HTR-8/SVneo (cell line): ENCODE measurements at places on chromosomes 12 and 14.

DNA sequence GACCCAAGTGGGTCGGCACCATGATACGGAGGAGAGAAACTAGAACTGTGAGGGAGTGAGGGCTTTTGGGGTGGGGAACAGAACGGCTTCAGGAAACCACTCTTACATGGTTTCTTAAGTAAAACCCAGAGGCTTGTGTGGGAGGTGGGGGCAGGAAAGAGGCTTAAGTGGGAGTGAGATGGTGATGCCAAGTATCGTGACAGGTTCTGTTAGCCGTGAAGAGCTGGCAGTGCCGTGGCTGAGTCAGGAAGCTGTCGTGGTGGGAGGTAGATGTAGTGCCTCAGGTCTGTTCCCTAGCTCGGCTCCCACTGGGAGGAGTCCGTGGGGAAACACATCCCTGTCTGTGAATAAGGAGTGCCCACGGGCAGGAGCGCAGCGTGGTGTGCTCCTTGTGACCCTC, 185.8 kb upstream of the FKBP4 start:
- no peak for DNase-seq

DNA sequence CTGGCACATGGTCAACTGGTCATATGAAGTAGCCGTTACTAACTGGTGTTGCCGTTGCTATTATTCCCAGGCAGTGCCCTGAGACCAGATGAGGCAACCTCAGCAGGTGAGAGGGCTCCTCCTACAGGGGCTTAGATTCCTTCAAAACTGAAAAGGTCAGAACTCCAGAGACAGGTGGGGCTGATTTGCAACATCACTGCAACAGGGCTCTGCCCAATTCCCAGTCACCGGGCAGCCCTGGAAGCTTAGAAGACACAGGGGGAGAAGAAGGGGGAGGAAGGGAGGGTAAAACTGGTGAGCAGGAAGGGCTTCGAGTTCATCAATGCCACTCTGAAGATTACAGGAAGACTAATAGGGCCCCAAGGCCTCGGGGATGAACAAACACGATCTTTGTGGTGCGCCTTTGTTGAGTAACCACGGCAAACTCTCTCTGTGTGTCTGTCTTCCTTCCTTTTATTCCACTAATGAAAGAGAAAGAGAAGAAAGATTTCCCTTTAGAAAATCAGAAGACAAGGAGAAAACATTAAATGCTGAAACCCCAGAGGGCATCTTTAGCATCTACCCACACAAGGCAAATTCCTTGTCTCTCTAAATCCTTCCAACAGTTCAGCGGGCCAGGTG, 749.1 kb upstream of the TBX3 start:
- DNase-seq, result no peak

GRCh38 chr12:46517579-46517962, 145.0 kb upstream of the SLC38A2 start:
- DNase-seq, result no peak

- no peak for DNase-seq
These were observed 113.3 kb downstream of the TTC8 start for GRCh38 chr14:88937706-88938105.

DNA sequence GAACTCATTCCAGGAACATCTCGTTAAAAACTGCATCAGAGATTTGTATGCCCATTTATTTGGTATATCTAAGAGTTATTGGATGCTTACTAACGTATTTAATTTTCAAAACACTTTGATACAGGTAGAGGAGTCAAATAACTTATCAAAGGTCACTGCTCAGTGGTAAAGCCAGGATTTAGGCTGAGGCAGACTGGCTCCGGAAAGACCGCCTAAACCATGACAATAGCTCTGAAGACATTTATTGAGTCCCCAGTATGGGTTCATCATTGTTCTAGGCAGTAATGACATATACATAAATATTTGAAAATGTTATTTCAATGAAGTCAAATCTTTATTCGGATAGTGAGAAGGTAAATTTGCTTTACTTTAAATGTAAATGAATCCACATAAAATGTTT, 30.3 kb downstream of the WBP11 start:
- no peak for DNase-seq

DNA sequence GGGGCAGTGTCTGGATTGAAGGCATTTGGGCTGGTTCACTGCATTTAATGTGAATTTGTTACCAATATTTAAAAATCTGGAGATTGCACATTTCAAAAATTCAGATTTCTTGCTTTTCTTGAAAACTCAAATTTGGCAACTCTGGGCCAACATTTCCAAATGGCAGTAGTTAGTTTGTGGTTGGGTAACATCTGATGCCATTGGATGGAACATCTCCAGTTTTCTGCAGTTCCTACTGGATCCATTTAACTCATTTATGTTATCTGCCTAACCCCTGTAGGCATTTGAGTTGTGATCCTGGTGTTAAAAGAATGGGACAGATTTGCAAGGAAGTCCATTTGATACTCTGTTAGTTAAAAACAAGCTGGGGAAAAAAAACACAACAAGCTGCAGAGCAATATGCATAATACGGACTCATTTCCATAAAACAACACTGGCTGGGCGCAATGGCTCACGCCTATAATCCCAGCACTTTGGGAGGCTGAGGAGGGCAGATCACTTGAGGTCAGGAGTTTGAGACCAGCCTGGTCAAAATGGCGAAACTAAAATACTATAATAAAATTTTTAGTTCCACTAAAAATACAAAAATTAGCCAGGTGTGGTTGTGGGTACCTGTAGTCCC, 7.9 kb downstream of the EIF2B2 start:
- no peak for DNase-seq

GRCh38 chr12:52691076-52691840, 11.1 kb upstream of the KRT1 start:
- DNase-seq, result no peak

DNA sequence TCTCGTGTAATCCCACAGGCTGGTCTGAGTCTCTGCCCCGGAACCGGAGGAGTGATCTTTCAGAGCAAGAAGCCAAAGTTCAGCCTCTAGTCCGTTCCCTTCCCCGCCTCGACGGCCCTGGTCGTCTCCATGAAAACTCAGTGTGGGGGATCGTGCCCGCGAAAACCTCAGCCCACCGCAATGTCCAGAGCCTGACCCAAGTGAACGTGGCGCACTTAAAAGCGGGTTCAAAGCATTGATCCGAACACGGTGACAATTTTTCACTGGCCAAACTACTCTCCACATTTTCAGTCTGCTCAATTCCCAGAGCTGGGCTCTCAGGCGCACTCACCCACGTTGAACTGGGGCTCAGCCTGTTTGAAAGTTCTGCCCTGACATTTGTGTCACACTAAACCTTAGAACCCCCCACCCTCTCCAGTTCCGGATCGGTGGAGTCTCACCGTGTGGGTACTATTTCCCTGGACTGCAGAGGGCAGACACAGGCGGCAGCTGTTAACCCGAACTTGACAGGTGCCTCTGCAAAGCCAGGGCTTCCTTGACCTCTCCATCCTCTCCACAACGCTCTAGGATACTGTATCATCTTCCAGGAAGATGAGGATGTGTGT, 886 bp upstream of the PRICKLE1 start:
- DNase-seq, result peak; percentile 17

DNA sequence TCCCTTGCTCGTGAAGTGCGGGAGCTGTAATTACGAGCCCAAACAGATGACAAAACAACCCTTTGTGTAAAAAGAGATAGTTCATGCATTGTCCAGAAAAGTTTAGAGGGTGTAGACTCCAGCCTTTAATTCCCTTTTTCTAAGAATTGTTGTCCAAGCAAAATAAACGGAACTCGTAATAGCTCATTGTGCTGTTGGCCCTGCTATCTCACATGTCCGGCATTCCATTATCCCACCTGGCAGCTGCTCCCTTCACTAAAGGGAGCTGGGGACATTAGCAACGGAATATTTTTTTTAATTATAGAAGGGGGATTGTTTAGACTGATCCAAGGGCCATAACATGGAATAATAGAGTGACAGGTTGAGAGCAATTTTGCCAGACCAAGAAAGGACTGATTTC, 277.5 kb upstream of the TBX3 start:
- DNase-seq, result no peak

DNA sequence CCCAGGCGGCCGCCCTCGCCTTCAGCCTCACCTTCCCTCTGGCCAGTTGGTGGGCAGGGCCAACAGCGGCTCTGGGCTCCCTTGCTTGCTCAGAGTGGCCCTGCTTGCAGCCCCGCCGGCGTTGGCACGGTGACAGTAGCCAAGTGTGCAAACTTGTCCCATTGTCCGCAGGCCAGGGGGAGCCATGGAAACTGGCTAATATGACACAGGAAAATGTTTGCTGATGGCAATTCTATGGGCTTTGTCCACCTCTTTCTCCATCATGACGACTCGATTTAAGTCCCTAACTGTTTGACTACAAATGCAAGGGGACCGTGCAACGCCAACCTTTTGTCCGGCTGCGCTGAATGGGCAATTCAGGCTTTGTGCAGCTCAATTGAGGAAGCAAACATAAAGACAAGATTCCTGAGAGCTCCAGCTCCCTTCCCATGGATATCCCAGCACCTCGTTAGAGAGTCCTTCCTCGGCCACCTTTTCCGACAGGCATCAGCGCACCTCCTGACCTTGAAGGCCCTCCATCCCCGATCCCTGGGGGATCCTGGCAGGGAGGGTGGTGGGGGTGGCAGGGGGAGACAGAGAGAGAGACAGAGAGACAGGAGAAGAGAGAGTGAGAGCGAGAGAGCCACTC, 785 bp upstream of the FAM181A start:
- no peak for DNase-seq

DNA sequence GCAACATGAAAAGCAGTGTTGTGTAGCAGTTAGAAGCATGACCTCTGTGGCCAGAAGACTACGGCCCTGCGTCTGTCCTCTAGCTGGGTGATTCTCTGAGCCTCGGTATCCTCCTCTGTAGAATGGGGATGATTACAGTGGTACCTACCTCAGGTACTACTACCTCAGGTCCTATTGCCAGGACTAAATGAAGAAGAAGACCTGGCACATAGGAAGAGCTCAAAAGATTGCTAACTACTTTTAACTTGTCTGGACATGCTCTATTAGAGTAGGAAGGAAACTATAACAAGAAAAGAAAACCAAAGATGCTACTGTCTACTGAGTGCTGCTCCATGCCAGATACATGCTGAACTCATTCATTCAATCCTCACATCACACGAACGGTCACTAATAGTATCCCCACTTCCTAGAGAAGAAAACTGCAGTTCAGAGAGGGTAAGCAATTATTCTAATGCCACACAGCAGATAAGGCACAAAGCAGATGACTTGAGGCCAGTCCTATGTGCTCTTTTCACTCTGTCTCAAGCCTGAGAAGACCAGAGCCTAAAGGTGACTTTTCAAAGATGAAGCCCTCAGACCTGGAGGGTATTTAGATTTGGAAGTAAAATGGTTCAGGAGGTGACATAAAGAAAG, 108.1 kb upstream of the HIF1A start:
- no peak for DNase-seq

DNA sequence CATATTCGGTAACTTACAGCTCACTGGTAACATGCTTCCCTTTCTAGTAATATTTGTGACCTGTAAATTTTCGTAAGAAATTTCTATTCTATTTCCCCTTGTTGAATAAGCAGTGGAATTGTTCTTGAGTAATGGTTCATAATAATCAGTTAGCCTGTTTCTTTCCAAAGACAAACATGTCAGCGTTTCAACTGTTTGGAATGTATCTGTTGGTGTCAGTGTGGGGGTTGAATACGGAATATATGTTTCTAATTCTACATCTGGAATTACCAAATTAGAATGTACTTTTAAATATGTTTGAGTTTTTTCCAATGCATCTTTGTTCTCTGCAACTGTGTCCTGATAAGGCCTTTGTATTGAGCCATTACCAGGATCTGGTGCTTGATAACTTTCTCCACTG, 2.0 kb downstream of the BBS10 start:
- no peak for DNase-seq

DNA sequence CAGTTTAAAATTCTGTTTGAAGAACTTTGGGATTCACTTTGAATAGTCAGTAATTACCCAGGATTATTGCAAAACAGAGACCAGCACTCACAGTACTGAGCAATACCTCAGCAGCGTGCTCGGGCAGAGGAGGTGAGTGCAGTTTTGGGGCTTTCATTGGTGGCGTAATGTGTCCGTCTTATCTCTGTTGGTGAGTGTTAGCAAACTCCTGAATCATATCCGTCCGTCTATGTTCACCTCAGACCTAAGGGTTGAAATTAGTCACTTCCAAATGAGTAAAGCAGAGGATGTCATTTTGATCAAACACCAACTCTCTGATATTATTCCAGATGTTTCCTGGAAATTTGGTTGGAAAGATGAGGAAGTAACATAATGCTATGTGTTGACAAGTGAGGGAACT, 82.8 kb downstream of the BORCS5 start:
- peak; percentile 10 for DNase-seq

- no peak for DNase-seq
These were observed 29.0 kb upstream of the SMUG1 start for GRCh38 chr12:54217774-54218241.

- no peak for DNase-seq
These were observed 116.6 kb downstream of the CRACR2A start for GRCh38 chr12:3636328-3636727.

- no peak for DNase-seq
These were observed 2.8 kb upstream of the PYROXD1 start for GRCh38 chr12:21434699-21435098.

DNA sequence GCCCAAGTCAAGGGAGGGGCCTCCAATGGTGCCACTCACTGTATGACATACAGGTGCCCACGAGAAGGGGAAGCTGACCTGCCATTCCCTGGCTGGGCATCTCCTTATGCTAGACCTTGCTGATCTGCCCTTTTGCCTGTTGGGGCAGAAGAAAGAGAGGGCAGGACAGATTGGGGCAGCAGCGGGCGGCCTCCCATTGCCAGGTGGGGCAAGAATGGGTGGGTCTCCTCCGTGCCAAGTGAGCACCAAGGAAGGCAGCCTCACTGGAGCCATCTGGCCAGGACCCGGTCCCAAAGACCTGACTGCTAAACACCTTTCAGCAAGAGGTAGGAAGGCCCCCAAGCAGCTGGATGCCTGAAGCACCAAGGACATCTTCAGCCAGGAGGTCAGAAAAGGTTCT, 50.5 kb downstream of the PLEKHG3 start:
- no peak for DNase-seq

- no peak for DNase-seq
These were observed 316.0 kb downstream of the CCDC91 start for GRCh38 chr12:28506271-28506670.

DNA sequence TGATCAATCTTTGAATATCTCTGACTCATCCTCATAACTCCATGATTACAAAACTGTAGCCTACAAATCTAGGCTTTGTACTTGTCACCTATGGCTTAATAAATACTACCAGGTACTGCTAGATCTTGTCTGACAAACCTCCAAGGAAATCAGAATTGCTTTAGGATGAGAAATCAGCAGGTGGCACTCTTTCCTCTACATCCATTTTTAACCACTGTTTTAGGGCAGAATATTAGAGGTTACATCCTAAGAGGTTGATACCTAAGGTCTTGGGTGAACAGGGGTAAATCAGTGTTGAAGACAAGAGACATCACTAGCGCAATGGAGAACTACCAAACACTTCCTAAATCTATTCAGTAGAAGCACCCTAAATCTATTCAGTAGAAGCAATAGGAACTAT, 63.1 kb upstream of the SOX5 start:
- no peak for DNase-seq

GRCh38 chr14:104576232-104576969, 3.2 kb upstream of the C14orf180 start:
- DNase-seq, result no peak
